ENCODE measurements at places on chromosomes 4 and X. TPM values are rescaled to one million over a fixed set of nuclear protein-coding genes. Genes with fewer than 3 reads are reported as not detected.

Gene ABLIM2
- 24.8 TPM for total RNA-seq

Gene SLITRK4
- 5.8 TPM for total RNA-seq

Gene TMEM31
- total RNA-seq = not detected

Gene PNCK
- 0.48 TPM for total RNA-seq

Gene DMRTC1B
- not detected for total RNA-seq

Gene C4orf36
- total RNA-seq = 0.28 TPM

Gene FATE1
- total RNA-seq = 0.61 TPM

Gene UNC5C
- total RNA-seq = 33.5 TPM

Gene MSANTD1
- total RNA-seq = 0.40 TPM

Gene SLC10A4
- total RNA-seq = 2.1 TPM

Gene DRP2
- 0.30 TPM for total RNA-seq

Gene AKAP4
- not detected for total RNA-seq

Gene NEIL3
- total RNA-seq = not detected

Gene HPSE
- total RNA-seq = 4.2 TPM

Gene ADGRG2
- total RNA-seq = 1.7 TPM
